Large intestine (tissue), 12 donors: ENCODE measurements at places on chromosomes 16 and 17. TPM values are rescaled to one million over a fixed set of nuclear protein-coding genes. Genes with fewer than 3 reads are reported as not detected.

CDH13 gene
- 17.1 TPM for polyA plus RNA-seq

SPNS2 gene
- 13.3 TPM for polyA plus RNA-seq

PLEKHM1 gene
- polyA plus RNA-seq: 16.3 TPM

SOST gene
- polyA plus RNA-seq: not detected

SCN4A gene
- 0.22 TPM for polyA plus RNA-seq

NPIPA8 gene
- polyA plus RNA-seq: 0.21 TPM

C16orf54 gene
- polyA plus RNA-seq: 1.5 TPM

TOM1L1 gene
- 107 TPM for polyA plus RNA-seq

CORO6 gene
- 2.3 TPM for polyA plus RNA-seq

IKZF3 gene
- polyA plus RNA-seq: 2.4 TPM

GPRC5B gene
- 46.8 TPM for polyA plus RNA-seq

BAHCC1 gene
- 21.9 TPM for polyA plus RNA-seq

C1QTNF8 gene
- 0.03 TPM for polyA plus RNA-seq

GRCh38 chr16:57798267-57798810 is 4.0 kb downstream of the KIFC3 start:
- no peak for DNase-seq

DNA sequence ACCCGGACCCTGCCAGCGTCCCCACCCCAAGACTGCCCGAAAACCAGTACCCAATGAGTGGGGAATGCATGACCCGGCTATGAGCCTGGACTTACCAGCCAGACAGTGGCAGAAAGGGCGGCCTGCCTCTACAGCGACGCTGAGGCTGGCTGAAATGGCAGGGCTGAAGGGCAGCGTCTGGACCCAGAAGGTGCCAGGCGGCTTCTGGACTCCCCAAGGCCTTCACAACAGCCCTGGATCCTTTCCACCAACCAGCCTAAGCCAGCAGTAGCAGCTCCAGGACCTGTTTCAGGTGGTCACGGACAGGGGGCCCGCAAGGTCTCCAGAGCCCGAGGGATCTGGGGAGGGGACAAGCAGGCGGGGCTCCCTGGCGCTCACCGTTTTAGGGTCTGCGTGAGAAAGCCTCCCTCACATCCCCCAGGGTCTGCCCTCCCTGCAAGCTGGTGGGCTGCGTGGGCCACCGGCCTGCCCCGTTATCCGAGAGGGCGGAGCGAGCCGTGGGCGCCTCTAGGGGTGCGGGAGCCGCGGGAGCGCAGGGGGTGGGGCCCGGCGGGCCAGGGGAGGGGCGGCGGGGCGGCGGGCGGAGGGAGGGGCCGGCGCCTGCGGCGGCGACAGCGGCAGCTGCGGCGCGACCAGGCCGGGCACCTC is at the start of gene RIPOR1:
Gene RIPOR1, plus strand, starts transcription at position 608 of the 648 bp plus-strand sequence. CDS start 9,618 bp downstream, outside the sequence.
- no peak for DNase-seq

DNA sequence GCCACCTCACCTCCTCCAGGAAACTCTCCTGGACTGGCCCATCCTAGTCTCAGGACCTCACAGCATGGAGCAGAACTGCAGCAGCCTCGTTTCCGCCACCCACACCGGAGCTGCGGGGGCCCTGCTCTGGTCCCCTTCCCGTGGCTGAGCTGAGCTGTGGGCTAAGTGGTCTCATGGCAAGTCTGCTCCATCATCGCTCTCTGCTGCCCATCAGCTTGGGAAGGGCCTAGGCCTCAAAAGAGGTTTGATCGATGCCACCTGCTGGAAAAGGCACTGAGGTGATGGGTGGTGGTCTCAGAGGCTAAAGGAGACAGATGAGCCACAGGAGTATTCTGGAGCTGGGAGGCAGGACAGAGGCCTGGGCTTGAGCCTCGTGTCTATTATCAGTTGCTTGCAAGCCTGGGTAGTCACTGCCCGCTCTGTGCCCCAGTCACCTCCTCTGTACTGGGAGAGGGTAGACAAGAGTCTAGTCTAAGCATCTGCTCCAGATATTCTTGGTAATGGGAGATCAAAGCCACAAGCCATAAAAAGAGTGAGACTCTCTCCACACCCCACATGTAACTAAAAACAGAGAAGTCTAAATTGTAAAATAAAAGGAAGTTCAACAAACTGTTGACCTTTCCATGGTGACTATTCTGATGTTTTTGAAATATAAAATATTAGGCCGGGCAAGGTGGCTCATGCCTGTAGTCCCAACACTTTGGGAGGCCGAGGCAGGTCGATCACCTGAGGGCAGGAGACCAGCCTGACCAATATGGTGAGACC is 1.6 kb downstream of the ITGAE start:
- no peak for DNase-seq

DNA sequence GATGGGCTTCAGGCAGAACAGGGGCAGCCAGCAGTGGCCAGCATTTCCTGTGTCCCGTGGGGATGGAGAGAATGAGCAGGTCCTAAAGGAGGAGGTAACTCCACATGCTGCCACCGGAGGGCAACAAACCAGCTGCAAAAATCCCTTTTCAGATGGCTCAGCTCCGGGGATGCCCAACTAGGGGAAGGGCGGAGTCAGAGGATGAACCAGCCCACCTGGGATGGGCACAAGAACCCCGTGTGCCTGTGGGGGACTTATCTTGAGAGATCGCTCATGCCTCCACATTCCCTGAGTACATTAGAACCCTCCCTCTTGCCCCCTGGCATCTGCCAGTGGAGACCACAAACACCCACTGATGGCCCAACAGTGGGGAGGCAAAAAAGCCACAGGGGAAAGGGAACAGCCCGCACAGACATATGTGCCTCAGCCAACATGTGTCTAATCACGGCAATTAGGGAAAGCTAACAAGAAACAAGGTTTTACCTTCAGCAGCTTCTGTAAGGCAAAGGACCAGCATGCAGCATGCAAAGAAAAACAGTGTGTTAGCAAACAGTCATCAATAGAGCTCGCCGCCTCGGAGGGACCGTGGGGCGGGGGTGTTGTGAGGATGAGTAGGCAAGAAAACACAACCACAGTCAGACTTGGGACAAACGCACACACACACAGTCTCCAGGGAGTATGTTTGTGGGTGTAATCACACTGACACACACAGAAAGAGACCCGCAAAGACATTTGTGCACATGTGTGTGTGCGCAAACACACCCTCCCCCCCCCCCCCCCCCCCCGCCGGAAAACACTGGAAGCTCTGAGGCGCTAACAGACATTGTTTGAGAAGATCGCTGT is 64.0 kb downstream of the MYO18A start:
- DNase-seq: no peak

DNA sequence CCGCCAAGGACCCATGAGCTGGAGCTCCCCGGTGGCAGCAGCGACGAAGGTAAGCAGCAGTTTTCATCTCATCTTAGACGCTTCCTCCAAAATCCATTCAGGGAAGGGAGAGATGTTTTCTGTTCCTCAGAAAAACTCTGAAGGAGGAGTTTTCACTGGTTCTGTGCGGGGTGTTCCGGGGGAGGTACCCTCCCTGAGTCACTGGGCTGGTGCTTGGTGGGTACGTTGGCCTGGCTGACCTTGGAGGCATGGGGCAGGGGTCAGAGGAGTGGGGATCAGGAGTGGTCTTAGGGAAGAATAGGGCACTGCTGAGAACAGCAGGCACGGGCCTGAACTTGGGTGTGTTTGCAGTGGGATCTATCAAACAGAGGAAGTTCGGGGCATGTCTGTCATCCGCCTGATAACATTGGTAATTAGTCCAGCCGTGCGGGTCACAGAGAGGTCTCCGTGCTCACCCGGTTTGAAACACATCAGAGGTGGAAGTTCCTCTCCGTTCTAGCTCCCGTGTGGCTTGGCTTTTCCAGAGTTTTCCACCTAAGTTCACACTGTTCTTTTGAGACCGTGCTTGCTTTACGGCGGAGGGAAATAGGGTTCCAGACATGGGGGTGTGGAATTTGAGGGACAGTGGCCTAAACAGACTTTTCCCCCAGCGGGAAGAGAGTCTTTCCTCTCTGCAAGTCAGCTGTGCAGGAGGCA is 59.6 kb upstream of the CIBAR2 start:
- no peak for DNase-seq

DNA sequence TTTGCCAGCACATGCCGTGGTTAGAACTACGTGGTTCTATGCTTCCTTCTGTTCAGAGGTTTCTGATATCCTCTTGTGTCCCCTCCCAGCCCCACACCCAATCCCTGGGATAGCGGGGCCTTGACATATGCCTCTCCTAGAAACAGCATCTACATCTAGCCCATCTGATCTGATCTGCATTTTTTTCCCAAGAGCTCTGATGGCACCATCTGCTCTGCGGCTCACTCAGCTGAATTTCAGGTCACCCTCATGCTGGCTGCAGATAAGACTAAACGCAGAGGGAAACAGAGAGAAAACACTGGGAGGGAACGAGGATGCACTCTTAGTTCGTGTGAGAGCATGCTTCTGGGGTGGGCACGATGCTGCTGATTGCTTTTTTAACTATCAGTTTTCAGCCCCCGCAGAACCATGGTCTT is 10.7 kb downstream of the WIPI1 start:
- no peak for DNase-seq

GRCh38 chr17:38587947-38588787 is 17.6 kb downstream of the SRCIN1 start:
- DNase-seq: no peak

- DNase-seq: no peak
These were observed 14.0 kb downstream of the LASP1 start for GRCh38 chr17:38883592-38884526.

- no peak for DNase-seq
These were observed 149.9 kb downstream of the NPIPB5 start for GRCh38 chr16:22660441-22661160.

GRCh38 chr16:82241469-82242052 is 71.5 kb upstream of the MPHOSPH6 start:
- DNase-seq: no peak

- DNase-seq: no peak
These were observed 32.9 kb upstream of the TOB1 start for GRCh38 chr17:50899005-50899460.

GRCh38 chr16:73232555-73233328 is 184.8 kb upstream of the ZFHX3 start:
- DNase-seq: peak; percentile 83

DNA sequence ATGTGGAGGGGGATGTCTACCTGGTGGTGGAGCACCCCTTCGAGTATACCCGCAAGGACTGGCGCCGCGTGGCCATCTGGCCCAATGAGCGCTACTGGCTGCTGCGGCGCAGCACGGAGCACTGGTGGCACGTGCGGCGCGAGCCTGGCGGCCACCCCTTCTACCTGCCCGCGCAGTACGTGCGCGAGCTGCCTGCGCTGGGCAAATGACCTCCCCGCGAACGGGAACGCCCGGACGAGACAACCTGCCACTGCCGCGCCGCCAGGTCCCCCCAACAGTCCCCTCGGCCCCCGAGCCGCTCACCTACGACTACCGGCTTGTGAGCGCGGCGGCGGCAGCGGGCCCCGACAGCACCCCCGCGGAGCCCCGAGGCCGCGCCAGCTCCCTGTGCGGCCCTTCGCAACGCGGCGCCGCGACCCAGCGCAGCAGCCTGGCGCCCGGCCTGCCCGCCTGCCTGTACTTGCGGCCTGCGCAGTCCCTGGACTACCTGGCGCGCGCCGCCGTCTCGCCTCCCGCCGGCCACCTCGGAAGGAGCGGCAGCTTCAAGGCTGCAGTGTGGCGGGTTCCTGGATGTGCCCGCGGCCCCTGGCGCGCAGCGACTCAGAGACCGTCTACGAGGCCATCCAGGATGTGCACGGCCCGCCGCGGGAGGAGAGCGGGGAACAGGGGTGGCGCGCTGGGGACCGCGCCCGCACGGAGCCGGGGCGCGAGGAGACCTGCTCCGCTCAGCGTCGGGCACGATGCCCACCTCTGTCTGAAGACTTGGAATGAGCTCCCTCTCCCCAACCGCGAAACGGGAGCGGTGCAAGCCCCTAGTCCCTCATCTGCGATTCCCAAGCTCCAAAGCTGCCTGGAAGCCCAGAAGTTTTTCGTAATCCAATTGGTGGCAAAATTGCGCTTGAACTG is 48.7 kb upstream of the AMZ2 start:
- DNase-seq: no peak

GRCh38 chr17:43398724-43399595 is at the start of gene ARL4D:
ARL4D (plus strand) TSS chr17:43398993; CDS start chr17:43399733, 740 bp downstream.
- DNase-seq: peak; percentile 71

GRCh38 chr16:11796227-11797165 is 562 bp downstream of the ZC3H7A start:
- peak; percentile 33 for DNase-seq

DNA sequence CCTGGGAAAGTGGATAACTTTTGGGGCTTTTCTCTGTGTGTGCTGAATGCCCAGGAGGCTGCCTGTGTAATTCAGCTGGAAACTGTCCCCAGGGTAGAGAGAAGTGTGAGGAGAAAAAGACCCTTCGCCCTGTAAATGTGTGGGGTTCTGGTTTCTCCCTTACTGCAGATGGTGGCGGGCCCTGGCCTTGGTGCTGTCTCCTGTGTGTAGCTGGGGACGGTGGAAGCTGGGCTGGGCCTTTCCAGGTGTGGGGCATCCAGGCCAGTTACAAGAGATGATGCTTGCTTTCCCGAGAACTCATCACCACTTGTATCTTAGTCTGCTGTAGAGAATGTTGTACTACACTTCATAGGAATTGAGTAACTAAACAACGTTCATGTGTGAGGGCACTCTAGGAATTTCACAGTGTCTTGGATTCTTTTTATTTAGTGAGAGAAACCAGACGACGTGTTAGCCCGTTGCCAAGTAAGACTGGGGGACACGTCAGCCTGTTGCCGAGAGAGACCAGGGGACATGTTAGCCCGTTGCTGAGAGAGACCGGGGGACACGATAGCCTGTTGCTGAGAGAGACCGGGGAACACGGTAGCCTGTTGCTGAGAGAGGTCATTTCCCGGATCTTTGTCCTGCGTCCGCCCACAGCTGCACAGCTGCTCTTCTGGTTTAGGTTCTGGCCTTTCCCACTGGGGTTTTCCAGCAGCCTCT is 43.1 kb downstream of the TBCD start:
- DNase-seq: peak; percentile 33

- DNase-seq: no peak
These were observed 443.2 kb downstream of the XYLT1 start for GRCh38 chr16:17027488-17028129.

GRCh38 chr16:85152414-85153030 is 40.2 kb upstream of the CIBAR2 start:
- DNase-seq: no peak

GRCh38 chr17:63601439-63602371 is 1.0 kb downstream of the TACO1 start:
- DNase-seq: peak; percentile 63

GRCh38 chr17:50890675-50891516 is 24.7 kb upstream of the TOB1 start:
- peak; percentile 46 for DNase-seq

GRCh38 chr17:41433586-41433985 is 7.2 kb downstream of the KRT38 start:
- DNase-seq: no peak

GRCh38 chr16:30032083-30032819 is 1.2 kb upstream of the TLCD3B start:
- peak; percentile 27 for DNase-seq

DNA sequence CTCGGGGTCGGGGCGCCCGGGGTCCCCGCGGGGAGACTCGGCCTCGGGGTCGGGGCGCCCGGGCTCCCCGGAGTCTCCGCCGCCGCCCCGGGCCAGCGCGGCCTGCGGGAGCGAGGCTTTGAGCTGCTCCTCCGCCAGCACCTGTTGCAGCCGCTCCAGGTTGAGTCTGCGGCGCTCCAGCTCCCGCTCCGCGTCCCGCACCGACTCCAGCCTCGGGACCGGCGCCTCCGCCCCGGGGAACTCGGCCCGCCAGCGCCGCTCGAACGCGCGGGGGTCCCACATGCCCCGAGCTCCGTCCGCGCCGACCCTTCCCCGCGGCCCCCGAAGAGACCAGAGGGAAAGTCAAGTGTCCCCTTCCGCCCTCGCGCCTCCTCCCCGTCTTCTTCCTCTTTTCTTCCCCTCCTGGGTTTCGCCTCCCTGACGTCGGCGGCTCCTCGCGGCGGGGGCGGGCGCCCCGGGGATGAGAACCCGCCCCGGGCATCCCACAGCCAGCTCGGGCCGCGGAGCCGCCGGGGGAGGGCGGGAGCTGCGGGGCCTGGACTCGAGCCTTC is 40.8 kb upstream of the BHLHA9 start:
- peak; percentile 51 for DNase-seq

GRCh38 chr17:63096426-63096825 is 130.4 kb downstream of the TANC2 start:
- DNase-seq: no peak
